ENCODE measurements at places on chromosomes 6 and 20.

DNA sequence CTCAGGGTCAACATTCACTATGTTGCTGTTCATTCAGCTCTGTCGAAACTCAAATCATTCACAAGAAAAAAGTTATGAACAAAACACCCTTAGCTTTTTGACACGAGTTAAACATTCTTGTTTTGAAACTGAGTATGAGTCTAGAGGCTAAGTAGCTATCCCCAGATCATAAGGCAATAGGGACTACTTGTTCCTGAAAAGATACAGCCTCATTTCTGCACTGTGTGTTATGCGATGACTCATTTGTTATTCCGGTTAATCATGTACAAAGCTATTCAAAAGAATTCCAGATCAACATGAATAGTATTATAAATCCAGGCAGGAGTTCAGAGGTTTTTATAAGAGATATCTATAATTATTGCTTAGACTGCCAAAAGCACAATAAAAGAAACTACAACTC lies 908.0 kb downstream of the QKI start:
- no peak for DNase-seq

GRCh38 chr20:32007787-32008616 lies 2.2 kb upstream of the CCM2L start:
- DNase-seq: no peak

- DNase-seq: no peak
These were observed 188.0 kb downstream of the KCNQ5 start for GRCh38 chr6:72809746-72810379.

DNA sequence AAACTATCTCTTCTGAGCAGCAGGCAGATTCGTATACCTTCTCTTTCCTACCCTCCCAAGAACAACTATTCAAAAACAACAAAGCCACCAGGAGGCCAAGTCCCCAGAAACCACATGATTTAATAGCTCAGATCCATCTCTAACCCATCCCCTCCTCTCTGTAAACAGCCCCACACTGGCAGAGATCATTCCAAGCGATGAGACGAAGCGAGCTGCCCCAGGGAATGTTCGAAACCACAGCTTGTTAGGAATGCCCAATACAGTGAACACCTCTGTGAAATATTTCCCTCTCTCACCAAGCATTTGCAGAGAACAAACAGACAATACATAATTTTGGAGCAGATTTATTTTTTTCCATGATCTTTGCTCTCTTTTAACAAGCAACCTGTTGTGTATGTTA lies 231.8 kb downstream of the SOD2 start:
- no peak for DNase-seq

GRCh38 chr6:56348578-56348977 lies 101.2 kb upstream of the COL21A1 start:
- no peak for DNase-seq

DNA sequence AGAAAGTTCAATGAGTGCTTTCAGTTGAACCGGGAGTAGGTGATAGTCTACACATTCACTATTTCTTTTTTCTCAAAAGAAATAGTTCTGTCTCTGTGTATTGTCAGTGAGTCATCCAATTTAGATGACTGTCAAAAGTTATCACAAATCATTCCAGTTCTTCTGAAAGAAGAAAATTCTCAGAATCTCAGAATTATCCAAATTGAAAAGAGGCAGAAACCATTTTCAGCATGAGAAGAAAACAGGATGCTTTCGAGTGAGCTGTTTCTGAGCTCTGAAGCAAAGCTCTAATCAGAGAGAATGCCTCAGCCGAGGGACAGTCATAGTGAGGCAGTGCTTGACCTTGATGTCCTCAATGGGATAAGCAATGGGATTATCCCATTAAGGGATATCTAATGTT lies 97.9 kb downstream of the HUS1B start:
- DNase-seq: no peak

- DNase-seq: no peak
These were observed 86.1 kb downstream of the LINC00237 start for GRCh38 chr20:21019814-21020658.

GRCh38 chr6:157690441-157691210 lies 132.4 kb upstream of the SNX9 start:
- DNase-seq: no peak

DNA sequence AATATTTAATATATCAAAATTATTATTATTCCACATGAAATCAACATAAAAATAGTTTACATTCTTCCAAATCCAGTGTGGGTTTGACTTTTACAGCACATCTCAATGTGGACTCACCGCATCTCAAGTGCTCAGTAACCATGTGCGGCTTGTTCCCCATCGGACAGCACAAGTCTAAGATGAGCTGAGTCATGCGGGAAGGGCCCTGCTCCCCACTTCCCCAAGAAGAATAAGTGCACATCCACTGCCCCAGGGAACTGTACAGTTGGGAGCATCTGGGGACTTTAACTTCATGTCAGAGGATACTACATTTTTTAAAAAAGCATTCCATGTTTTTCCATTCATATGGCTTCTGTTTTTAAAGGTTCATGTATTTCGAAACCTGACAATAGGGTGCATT lies 325.6 kb downstream of the BTBD3 start:
- DNase-seq: no peak

GRCh38 chr6:21915707-21916260 lies 322.2 kb downstream of the SOX4 start:
- no peak for DNase-seq

GRCh38 chr20:58701431-58702160 lies 9.0 kb downstream of the NPEPL1 start:
- no peak for DNase-seq

GRCh38 chr6:90896075-90896547 lies 309.2 kb upstream of the MAP3K7 start:
- no peak for DNase-seq

GRCh38 chr20:5885866-5886265 lies 64.5 kb downstream of the TRMT6 start:
- DNase-seq: no peak

GRCh38 chr6:167472148-167472547 lies 147.3 kb downstream of the TTLL2 start:
- DNase-seq: no peak

DNA sequence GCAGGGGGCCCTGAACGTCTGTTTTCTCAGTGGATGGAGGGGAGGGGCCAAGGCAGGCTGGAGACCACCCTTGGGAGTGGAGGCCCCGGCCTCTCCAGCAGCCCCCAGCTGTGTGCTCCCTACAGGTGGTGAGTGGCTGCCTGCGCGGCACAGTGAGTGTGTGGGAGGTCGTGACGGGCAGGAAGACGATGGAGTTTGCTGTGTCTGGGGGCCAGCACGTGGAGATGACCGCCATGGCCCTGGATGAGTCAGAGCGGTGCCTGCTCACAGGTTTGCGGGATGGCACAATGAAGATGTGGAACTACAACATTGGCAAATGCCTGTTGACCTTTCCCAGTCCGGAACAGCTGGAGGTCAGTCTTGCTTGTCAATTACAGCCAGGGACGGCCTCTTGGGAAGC lies 52.6 kb downstream of the EFCAB8 start:
- DNase-seq: no peak

DNA sequence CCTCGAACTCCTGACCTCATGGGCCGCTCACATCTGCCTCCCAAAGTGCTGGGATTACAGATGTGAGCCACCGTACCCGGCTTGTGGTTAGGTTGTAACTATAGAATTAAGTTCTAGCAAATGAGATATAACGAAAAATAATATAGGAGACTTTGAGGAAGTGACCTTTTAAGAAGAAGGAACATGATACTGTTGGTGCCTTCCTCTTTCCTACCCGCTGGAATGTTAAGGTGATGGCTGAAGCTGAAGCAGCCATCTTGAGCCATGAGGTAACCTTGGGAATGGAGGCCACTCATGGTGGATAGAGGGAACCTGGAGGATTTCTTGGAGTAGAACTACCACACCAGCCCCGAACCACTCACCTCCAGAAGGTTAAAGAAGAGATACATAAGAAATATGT lies 48.1 kb upstream of the MDGA1 start:
- no peak for DNase-seq

DNA sequence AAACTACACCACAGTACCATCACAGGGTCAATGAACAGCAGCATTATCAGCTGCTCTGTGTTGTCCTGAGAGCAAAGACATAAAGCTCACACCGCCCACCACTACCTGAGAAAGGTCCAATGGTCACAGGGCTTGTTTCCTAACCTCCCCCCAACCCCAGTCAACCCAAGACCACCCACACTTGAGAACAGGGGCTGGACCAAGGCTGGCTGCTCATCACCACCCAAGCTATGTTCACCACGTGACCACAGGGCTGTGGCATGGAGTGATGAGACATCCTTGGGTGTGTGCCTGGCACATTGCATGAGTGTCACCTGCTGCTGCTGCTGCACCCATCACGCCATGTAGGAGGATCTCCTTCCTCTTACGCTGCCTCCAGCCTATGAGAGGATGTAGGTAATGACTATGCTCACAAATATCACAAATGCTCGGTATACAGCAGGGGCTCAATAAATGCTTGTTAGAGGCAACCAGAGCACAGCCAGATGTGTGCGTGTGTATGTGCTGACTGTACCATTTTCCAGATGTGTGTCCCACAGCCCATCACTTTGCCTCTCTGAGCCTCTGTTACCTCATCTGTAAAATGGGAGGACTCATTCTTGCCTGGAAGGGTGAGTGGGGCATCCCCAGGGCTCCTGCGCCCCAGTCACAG lies 23.3 kb upstream of the SIRPA start:
- DNase-seq: no peak

GRCh38 chr6:72212686-72213085 lies 326.3 kb downstream of the RIMS1 start:
- no peak for DNase-seq

DNA sequence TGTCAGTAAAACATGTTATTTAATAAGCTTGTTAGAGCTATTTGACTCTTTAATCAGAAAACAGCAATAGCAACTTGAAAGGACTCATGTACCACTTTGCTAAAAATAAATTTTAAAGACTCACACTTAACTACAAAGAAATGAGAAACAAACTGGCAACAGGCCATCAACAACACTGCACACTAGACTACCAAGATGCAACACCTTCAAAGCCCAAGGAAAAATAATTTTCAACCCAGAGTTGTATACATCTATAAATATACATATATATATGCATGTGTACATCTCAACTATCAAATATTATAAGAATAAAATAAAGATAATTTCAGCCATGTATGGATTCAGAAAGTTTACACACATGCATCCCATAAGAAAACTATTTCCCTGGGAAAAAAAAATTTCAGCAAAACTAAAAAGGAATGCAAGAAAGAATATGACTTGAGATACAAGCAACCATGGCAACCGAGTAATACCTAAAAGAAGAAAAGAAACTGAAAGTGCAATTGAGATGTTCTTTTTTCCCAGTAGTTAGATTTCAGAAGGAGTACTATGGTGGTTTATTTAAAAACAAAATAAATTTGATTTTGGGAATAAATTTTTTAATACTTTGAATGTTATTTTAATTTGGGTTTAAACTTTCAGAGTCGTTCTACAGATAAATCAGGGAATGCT lies 303.8 kb downstream of the UBE3D start:
- DNase-seq: no peak

- DNase-seq: no peak
These were observed at the start of gene PRELID3B for GRCh38 chr20:59042151-59042795. Gene PRELID3B, minus strand, starts transcription at chr20:59042786. Its CDS starts 56 bp downstream, at chr20:59042730.

GRCh38 chr6:73523434-73524123 lies 2.7 kb upstream of the EEF1A1 start:
- no peak for DNase-seq

- DNase-seq: no peak
These were observed 386.9 kb downstream of the CDH26 start for GRCh38 chr20:60345106-60345505.

DNA sequence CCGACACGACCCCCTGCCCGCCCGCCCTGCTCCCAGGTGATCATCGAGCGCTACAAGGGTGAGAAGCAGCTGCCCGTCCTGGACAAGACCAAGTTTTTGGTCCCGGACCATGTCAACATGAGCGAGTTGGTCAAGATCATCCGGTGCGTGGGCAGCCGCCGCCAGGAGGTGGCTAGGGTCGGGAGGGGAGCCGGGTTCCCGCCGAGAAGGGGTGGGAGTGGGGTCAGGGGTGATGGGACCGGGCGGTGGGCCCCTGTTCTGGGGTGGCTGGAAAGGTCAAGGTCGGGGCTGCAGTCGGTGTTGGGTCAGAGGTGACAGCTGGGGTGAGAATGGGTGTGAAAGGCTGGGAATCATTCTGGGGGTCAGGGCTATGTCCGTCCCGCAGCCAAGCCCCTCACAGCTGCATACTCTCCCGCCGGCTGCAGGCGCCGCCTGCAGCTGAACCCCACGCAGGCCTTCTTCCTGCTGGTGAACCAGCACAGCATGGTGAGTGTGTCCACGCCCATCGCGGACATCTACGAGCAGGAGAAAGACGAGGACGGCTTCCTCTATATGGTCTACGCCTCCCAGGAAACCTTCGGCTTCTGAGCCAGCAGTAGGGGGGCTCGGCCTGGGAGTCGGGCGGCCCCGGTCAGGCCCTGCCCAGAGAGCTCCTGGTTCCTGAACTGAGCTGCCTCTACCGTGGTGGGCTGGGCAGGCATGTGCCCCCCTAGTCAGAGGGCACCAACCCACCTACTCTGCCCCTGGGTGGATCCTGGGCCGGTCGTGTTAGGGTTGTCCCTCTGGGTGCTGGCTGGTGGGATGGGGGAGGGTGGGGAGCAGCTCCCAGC lies 1.0 kb downstream of the MAP1LC3A start:
- no peak for DNase-seq

All from NCI-H1048 (cell line).